ENCODE measurements at places on chromosomes 6 and 20.

DNA sequence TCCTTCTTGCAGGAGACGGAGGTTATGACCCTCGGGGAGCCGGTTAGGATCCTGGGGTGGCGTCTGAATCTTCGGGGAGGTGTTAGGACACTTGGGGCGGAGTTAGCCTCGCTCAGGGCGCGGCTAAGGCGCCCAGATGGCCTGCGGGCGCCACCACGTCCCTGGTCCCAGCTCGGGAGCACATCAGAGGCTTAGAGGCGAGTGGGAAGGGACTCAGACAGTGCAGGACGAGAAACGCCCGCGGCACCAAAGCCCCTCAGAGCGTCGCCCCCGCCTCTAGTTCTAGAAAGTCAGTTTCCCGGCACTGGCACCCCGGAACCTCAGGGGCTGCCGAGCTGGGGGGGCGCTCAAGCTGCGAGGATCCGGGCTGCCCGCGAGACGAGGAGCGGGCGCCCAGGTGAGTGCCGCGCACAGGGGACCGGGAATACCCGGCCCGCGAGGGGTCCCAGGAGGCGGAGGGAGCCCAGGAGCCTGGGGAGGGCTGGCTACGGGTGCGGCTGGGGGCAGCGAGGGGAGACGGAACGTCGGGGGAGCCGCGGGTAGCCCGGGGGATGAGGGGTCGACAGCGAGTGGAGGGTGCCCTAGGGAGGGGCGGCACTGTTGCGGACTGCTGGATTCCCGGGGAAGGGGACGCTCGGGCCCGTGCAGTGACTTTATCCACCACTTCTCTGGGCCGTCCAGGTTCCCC, at the start of gene HCK:
HCK (plus strand) TSS at position 153 of the 688 bp plus-strand sequence.
- no peak for DNase-seq

- no peak for DNase-seq
Measured at GRCh38 chr6:151191527-151191926, 48.2 kb upstream of the AKAP12 start.

DNA sequence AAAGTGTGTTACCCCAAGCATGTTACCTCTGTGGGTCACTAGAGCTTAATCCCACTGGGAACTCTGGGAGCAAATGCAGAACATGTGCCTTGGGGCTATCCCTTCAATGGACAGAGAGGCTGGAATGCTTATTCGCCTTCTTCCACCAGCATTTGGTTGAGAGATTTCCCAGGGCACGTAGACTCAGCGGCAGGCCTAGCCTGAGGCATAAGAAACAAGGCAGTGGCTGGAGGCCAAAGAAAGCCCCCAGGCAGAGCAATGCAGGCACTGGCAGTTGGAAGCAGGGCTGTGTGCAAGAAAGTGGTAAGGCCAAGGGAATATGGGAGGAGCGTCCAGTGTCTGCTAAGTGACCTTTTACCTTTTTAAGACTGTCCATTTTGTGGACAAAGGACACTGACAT, 114.0 kb upstream of the FLRT3 start:
- no peak for DNase-seq

DNA sequence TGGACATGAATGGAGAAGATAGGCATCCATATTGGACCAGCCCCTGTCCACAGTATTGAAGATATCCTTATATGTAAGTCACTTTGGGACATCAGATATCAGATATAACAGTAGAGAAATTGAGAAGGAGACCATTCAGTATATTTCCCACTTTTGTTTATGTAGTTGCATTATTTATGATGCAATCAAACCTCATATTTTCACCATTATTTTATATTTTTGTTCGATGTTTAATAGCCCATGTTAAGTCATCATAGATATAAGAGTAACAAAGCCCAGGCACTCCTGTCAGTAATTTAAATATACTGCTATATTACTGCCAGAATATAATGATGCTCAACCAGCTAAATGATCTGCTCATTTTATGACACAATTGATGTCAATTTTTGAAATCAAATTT, 744.5 kb upstream of the EPHA7 start:
- no peak for DNase-seq

GRCh38 chr20:1693427-1693826, 35.8 kb upstream of the SIRPG start:
- no peak for DNase-seq

GRCh38 chr20:21259346-21259745, 43.8 kb upstream of the XRN2 start:
- no peak for DNase-seq

Measured in HEK293T (cell line).